Stimulated activated CD4-positive, alpha-beta T cell treated with anti-CD3 and anti-CD28 coated beads, Interleukin-1b, Interleukin-23, amount 100 ng/mL, for 24 hours (primary cell): ENCODE measurements at places on chromosomes 7 and 10.

DNA sequence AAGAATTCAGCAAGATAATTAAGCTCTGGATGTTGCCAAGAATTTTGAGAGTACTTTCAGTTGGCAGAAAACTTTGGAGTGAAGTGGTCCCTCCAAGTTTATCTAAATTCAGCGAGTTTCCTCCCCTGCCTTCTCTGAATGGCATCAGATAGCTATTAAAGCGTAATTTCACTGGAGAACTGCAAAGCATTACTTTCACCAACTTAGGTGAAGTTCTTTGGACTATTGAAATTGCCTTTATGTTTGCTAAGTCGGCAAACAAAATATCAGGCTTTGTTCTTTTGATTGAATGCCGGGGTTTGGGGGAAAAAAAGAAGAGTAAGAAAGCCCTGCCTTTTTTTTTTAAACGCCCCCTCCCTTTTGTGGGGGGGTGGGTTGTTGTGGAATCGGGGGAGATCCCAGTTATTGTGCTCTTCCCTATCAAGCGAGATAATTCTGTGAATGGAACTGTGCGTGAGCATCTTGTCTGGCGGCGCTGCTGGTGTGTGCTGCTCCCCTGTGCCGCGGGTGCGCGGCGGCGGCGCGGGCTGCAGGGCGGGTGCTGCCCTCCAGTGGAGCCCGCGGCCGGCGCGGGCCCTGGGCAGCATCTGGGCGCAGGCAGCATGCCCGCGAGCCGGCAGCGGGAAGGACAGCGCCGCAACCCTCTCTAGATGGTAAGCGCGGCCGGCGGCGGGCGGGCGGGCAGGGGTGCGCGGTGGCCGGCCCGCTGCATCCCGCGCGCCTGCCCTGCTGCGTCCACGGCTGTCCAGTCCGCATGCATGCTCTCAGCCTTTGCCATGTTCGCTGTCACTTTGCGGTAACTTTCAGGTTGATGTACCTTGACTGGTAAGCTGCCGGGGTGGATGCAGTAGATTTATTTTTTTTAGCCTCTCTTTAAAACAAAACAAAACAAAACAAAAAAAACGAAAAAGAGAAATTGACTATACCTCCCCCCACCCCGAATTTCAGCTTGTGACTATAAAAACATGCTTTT, 176.5 kb downstream of the TCF7L2 start:
- no peak for DNase-seq

GRCh38 chr10:119250641-119251314, 43.4 kb downstream of the GRK5 start:
- DNase-seq: no peak

DNA sequence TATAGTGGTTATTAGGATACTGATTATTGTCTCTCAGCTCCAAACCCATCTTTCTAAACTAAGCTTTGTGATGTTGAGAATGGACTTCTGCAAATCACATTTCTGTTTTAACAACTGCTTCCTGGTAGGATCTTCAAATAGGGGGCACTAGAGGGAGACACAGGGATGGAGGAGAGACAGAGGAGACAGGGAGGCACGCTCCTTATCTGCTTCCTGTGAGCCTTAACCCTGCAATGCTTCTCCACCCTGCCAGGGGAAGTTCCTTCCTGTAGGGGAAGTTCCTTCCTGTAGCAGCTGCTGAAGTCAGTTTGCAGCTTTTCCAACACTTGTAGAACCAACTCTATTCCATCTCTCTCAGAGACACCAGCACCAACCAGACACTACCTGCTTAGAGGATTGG, 847.2 kb downstream of the CCSER2 start:
- no peak for DNase-seq

- no peak for DNase-seq
Observed at GRCh38 chr10:72379776-72380175, 25.1 kb upstream of the DNAJB12 start.

DNA sequence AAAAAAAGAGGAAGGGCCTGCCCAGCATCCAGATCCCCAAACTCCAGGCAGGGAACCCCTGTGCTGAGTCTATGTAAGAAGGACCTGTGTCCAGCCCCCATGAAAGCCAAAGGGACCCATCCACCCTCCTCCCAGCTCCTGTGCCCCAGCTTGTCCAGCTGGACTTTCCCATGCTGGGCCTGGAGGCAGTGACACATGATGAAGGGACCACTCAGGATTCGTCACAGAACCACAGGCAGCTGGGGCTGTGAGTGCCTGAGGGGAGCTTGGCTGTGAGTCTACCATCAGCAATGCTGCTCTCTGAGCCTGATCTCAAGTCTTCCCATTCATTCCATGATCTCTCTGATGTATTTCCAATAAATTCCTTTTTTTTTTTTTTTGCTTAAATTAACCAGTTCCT, 36.2 kb upstream of the MNX1 start:
- DNase-seq: no peak

DNA sequence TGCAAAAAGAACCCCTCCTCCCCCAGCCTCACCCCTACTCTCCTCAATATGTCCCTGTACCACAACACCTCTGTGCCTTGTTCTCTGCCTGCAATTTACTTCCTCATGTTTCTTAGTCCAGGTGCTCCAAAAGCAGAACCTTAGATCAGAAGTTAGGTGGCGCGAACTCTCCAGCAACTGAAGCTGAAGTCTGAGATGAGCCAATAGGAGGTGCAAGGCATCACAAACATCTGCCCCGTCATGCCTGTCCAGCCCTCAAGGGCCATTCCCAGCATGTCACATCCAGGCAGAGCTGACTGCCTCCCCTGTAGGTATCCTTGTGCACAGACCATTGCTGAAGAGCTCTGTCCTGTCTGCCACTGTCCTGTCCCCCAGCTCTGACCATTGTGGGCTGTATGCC, 508.8 kb downstream of the GRID1 start:
- no peak for DNase-seq

DNA sequence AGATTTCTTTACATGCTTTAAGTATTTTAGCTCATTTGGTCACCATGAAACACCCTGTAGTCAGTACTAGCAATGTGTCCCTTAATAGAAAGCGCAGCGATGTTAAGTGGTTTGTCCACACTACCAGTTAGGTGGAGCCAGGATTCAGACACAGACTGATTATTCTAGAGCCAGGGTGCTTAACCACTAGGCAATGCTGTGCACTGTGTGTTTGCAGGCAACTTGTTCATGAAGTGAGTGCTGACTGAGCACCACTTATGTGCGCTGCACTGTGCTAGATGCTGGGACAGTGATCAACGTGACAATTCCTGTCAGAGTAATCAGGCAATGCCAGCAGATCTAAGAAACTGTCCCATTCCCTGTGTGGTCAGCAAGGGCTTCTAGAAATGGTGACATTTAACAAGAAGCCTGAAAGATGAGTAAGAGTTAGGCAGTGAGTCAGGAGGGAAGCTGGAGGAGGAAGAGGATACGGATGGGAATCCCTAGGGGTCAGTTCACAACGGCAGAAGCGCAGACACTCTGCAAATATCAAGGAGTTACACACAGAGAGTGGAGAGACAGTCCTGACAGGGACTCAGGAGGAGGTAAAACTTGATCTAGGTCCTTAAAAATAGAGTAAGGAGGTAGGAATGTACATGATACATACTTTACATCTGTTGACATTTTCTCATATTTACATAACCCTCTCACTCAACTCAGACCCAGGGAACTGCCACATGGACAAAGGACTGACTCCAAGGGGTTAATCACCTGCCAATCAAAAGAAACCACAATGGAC, 69.7 kb upstream of the EGR2 start:
- no peak for DNase-seq

DNA sequence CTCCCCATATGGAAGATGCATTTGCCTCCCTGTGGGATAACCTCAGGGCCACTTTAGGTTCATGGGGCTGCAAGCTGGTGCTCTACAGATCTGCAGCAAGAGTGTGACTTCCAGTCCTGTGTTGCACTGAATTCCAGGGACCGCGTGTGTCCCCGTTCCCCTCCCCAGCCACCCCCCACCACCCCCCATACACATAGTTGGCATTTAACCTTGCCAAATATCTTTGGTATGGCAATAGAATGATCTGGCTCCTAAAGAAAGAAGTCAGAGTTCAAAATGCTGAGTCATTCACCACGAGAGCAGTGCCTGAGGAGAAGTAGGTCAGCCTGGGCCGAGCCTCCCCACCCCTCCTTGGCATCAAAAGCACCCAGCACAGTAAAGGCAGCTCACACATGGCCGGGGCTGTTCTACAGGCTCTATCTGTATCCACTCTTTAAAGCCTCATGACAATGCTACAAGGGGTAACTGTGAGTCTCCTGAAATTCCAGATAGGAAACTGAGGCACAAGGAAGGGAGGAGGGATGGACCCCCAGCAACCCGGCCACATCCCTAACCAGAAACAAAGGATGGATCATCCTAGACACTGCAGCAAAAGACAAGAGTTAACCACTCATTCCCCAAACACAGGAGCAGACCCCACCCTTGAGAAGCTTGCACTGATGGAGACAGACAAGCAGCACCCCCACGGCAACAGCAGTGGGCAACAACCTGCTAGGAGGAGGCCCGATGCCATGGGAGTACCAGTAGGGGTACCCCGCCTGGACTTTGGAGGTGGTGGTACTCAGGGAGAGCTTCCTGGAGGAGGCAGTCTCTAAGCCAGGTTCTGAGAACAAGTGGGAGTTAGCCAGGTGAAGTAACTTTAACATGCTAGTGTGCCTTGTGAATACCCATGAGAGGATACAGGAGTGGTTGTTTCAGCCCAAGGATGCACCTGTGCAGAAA, 70.3 kb upstream of the NANOS1 start:
- no peak for DNase-seq

- DNase-seq: no peak
Observed at GRCh38 chr7:136180984-136181383, 203.8 kb upstream of the MTPN start.

- DNase-seq: no peak
Observed at GRCh38 chr7:22194658-22195273, 162.2 kb downstream of the RAPGEF5 start.

GRCh38 chr7:106986450-106986977, 58.0 kb upstream of the PRKAR2B start:
- DNase-seq: no peak

GRCh38 chr7:132221356-132221755, 354.9 kb downstream of the PLXNA4 start:
- DNase-seq: no peak

DNA sequence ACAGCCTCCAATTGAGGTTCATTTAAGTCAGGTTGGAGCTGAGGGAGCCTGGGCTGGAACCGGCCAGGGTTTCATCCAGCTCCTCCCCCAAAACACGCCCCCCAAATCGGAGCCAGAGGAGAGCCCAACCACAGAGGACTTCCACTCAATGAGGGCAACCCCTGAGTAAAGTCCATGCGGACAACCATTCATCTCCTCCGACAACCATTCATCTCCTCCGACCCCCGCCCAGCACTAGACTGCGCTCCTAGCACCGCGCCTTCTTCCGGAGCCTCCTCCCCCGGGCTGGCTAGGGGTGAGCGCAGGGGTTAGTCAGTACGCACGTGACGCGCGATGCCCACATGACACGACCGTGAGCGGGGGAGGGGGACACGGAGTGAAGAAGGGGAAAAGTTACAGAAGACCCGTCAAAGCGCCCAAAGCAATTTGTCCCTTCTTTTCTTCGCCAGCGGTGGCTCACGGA, 1.4 kb downstream of the MAGI2 start:
- DNase-seq: no peak

GRCh38 chr10:7475046-7475911, 64.4 kb upstream of the SFMBT2 start:
- no peak for DNase-seq

GRCh38 chr10:127852456-127852855, 40.3 kb downstream of the CLRN3 start:
- DNase-seq: no peak

- no peak for DNase-seq
Observed at GRCh38 chr10:13103554-13103953, 3.6 kb downstream of the OPTN start.

GRCh38 chr7:44310221-44310848, 15.1 kb downstream of the CAMK2B start:
- DNase-seq: no peak

DNA sequence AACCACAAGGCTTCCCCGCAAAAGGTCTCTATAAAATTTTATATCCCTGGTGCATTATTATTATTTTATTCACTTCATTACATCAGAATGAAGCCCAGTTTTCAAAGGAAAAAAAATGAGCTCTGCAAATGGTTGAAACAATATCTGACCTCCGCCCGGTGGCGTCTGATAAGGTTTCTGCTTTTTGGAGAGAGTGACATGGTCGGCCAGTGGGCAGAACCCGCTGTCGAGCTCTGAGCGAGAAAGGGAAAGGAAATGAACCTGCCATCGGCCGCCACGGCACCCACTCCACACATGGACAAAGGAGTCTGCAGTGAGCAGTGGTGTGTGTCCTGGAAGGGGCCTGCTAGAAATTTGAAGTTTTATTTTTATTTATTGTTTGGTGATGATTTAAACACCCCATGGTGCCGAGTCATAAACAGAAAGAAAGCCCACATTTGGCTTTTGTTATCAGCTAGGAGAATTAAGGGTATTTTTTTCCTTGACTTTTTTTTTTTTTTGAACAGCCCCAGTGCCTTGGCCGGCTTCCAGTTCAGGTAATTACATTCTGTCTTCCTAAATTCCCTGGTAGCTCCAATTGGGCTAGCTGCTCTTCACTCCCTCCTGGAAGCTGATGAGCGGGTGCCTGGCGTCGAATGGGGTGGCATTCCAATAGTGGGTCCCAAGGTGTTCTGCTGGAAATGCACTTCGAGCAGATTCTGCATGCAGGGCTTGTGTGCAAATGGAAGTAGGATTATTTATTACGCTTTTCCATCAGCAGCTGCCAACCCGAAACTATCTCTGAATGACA, 149.4 kb upstream of the MKI67 start:
- no peak for DNase-seq

DNA sequence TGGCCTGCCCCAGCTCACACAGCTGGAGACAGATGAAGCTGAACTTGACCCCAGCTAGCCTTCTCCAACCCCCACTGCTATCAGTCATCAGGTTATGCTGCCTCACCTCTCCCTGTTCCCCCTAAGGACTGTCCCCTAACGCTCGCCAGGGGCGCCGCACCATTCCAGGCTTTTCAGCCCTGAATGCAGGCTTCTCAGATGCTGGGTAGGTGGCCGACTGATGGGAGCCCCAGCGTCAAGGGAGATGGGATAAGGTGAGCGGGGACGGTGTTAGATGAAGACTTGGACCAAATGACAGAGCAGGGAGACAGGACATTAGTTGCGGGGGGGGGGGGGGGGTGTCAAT, 15.8 kb upstream of the OPALIN start:
- no peak for DNase-seq

DNA sequence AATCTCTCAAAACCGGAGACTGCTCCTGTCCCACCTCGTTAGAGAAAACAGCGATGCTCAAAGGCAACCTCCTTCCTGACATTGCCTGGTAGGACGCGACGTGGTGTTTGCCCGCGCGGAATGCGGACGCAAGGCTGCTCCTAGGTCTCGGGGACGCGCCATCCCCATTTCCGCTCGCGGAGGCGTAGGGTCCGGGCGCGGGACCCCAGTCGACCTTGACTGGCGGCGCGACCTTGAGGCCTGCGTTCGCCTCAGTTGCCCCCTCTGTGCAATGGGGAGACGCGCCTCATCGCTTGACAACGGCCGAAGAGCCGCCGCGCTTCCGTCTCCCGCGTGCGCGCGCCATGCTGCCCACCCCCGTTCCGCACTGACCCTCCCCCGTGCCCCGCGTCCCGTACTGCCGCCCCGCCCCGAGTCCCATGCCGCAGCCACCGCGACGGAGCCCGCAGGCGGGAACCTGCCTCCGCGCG, 412 bp upstream of the PPIA start:
- DNase-seq: no peak

GRCh38 chr10:33335801-33336581, 1.5 kb upstream of the NRP1 start:
- DNase-seq: no peak
